ENCODE measurements at places on chromosomes 2 and 18.

DNA sequence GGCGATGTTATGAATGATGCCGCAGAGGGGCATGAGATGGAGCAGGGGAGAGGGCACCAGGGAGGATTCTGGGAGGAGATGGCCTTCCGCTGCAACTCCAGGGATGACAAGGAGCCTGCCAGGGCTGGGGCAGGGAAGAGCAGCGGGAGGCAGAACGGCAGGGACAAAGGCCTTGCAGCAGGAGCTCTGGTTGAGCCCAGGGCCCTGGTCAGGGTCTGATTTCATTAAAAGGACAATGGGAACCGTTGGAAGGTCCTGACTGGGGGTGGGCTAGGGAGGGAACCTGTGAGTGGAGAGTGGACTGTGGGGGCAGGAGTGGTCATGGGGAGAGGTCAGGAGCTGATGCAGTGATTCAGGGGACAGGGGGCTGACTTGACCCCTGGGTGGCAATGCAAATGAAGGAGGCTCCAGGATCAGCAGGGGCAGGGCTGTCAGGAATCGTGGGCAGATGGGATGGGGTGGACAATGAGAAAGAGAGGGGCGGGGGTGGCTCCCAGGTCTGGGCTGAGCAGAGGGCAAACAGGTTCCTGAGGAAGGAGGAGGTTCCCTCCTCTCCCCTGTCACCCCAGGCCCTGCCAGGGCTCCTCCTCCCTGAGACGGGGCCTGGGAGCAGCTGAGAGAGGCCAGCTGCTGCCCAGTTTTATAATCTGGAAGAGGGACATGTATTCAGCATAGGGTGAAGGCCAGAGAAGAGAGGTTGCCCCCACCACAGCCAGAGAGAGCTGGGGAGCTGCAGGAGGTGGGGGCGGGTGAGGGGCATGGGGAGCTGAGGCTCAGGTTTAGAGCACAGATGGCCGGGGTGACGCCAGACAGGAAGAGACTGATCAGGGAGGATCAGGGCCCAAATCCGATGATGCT is 7.3 kb upstream of the DUSP2 start:
- DNase-seq = no peak

DNA sequence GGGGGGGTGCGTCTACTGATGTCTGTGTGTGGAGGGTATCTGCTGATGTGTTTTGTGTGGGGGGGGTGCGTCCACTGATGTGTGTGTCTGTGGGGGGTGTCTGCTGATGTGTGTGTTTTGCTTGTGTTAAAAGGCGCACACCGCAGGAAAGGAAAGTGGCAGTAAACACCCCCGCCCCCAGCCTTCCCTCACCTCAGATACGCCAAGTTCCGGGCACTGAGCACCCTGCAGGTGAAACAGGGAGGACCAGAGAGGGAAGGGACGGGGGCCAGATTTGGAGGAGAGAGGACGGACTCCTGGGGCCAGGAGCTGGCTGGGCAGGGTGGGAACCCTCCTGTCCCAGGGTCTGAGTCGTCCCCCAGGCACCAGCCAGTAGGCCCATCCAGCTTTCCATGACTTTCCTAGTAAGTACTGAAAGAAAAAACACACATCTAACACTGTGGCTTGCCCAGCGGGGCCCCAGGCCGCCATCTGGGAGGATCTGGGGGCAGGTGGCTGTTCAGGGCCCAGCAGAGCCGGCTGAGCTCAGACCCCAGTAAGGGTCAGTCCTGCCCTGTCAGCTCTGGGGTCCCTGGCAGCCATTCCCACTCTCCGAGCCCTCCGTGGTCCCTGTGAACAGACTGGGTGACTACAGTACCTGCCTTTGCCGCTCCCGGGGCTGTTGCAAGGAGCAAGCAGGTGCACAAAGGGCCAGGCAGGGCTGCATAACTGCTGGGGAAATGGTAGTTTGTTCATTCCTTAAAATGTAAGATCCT is 126.9 kb downstream of the NFATC1 start:
- no peak for DNase-seq

DNA sequence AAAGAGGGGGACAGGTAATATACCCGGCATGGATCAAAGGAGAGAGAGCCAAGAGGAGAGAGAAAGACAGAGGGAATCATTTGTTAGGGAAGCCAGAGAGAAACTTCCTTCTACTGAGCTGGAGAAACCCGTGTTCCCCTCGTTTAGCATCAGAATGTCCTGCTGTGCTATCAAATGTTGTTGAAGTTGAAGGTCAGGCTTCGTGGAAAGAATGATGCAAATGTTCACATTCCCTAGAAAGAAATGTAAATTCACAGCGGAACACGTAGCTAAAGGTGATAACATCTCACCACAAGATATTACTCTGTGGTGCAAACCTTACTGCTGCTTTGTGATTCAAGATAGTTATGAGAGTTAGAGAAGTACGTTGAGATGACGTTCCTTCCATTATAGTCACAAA is 258.1 kb downstream of the LNPK start:
- DNase-seq = no peak

DNA sequence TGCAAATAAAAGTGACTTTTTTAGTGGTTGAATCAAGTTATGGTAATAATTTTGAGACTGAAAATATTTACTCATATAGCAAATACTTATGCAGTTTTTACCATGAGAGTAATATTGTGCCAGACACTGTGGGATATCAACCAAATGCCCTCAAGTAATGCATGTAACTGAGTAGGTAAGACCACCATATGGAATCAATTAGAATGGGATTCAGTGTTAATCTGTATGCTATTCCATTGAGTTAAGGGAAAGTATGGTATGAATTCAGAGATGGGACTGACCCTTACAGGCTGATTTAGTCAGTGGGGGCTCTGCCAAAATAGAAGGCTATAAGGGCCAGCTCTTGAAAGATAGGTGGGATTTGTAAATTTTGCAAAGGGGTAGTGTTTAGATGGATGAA is 131.6 kb downstream of the CCDC85A start:
- DNase-seq = no peak

GRCh38 chr2:97673182-97673914 is 3.8 kb downstream of the C2orf92 start:
- DNase-seq = no peak

DNA sequence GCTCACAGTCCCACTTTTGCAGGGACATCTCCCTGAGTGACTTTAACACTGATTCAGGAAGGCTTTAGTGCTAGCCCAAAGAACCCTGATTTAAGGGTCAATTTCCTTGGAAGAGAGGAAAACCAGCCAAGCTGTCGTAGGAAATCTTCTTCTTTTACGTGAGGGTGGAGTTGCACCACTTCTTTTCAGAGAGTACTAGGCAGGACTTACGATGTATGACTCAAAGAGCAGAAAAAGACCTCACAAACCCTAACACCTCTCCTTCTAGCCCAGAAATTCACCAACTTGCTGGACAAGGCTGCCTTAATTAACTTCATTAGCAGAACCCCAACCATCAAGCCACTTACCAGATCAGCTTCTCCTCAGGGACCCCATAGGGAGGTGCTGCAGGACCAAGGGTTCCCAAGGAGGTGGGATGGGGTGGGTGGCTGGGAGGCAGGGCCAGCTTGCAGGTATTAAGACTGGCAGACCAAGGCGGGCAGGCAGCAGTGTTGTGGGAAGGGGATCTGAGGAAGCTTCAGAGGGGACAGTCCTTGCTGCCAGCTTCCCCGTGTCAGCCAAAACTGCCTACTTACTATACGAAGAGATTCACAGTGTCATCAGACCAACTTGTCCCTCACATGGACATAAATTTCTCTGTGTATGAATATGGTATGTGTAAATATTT is 6.7 kb downstream of the SERPINB2 start:
- DNase-seq = no peak

- DNase-seq = no peak
These were observed 15.5 kb upstream of the STON1 start for GRCh38 chr2:48514348-48515003.

GRCh38 chr2:118808429-118808809 is 39.0 kb downstream of the EN1 start:
- no peak for DNase-seq

- DNase-seq = no peak
These were observed 94.3 kb upstream of the ITGB6 start for GRCh38 chr2:160294339-160294803.

GRCh38 chr18:35836932-35837331 is 135.5 kb upstream of the RMP24 start:
- DNase-seq = no peak

- DNase-seq = no peak
These were observed 26.6 kb downstream of the SERTAD2 start for GRCh38 chr2:64626963-64627760.

- DNase-seq = no peak
These were observed 22.9 kb upstream of the NCKAP5 start for GRCh38 chr2:133591164-133591563.

- no peak for DNase-seq
These were observed 86.3 kb downstream of the ZFP36L2 start for GRCh38 chr2:43139996-43140621.

DNA sequence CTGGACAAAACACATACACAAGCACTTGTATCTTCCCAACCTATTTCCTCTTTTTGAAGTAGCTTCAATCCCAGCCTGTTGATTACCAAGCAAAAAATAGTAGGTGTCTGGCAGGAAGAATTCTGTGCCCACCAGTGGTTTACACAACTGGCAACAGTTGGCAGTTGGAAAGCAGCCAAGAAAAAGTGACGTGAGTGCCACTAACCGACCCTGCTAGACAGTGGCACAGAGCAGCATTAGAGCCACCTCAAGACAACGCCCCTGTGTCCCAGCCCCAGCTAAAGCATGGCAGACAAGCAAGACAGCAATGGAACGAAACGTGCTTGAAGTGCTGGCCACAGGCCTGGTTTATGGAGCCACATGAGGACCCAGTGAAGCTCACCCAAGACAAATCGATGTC is 379.6 kb downstream of the FBXO15 start:
- DNase-seq = no peak

GRCh38 chr18:58180738-58181353 is 136.8 kb downstream of the NEDD4L start:
- DNase-seq = peak; percentile 36

DNA sequence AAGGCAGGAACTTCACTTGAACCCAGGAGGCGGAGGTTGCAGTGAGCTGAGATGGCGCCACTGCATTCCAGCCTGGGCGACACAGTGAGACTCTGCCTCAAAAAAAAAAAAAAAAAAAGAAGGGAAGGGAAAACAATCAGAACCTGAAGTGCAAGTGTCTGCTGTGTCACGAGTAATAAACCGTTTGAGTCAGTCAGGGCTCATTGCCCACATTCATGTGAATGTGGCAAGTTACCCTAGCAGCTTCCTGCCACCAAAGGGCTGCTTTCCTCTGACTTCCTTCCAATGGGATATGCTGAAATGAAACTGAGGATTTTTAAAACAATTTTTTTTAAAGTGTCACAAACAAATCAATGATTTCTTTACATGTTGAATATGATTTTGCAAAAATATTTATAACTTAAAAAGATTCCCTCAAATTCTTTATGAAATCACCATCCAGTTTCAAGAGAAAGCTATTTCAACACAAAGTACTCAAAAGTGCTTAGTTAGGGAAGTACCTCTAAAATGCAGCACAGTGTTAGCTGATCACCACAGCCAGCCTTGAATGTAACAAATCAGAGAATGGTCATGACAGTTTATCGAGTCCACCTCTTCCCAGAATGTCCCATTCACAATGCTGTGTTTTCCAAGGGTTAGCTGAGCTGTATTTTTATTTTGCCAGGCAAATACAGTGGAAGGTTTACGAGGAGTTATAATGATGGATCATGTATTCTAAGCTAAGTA is 36.4 kb downstream of the WDSUB1 start:
- no peak for DNase-seq

GRCh38 chr18:51739044-51739666 is 541.7 kb upstream of the MEX3C start:
- no peak for DNase-seq

GRCh38 chr2:143682436-143683055 is 553.3 kb downstream of the ARHGAP15 start:
- DNase-seq = no peak

DNA sequence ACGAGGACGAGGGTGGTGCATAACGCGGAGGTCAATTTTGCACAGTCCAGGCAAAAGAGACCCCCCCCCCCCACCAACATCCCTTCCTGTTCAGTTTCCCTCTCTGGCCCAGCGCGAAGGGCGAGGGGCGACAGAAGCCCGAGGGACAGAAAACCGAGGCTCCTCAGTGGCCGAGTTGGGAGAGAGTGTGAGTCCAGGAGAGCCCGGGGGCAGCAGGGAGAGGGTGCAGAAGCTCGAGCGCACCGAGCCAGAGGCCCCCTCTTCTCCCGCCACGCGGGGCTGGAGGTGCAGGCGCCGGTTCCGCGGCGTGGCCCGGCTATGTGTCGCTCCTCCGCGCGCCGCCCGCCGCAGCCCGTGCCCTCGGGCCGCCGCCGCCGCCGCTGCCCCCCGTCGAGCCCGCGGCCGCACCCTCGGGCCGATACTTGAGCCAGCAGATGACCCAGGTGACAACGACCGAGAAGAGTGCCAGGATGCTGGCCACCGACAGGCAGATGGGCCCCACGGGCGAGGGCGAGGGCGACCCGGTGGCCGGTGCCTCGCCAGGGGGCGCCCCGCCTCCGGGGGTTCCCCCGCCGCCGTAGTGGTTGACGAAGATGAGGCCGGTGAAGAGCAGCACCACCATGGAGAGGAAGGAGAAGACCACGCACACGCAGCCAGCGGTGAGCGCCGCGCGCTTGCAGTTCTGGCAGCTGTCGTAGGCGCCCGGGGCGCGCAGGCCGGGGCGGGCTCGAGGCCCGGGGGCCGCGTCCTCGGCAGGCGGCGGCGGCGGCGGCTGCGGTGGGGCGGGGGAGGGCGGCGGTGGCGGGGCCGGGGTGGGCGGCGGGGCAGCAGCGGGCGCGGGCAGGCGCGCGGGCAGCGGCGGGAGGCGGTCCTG is 20.2 kb upstream of the PAX3 start:
- peak; percentile 26 for DNase-seq

DNA sequence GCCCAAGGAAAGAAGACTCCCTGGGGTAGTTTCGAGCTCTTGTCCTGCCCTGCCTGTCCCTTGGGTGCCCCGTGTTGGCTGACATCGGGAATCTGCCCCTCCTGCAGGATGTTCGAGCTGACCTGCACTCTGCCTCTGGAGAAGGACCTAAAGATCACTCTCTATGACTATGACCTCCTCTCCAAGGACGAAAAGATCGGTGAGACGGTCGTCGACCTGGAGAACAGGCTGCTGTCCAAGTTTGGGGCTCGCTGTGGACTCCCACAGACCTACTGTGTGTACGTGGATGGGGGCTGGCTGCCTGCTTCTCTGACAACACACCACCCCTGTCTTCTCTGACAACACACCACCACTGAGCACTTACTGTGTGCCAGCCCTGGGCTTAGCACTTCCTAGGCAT is 210.8 kb downstream of the DYSF start:
- no peak for DNase-seq

GRCh38 chr2:2590141-2590540 is 259.1 kb upstream of the MYT1L start:
- DNase-seq = no peak

DNA sequence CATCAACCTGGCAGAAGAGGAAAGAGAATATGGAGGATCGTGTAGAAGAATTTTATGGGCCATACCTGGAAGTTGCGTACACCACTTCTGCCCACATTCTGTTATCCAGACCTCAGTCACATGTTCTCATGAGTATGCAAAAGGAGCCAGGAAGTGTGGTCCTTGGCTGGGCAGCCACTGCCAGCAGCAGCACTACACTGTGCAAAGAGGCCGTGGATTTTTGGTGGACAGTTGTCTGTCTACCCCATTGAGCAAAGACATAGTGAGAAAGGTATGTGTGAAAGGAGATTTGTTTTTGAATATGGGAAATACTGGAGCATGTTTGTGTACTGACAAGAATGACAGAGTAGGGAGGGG is 68.1 kb downstream of the SDC1 start:
- DNase-seq = no peak

- no peak for DNase-seq
These were observed 44.5 kb downstream of the MYT1L start for GRCh38 chr2:2286592-2286991.

Measured in NCI-H1930 (cell line).